ENCODE measurements at places on chromosomes 3 and 15.

DNA sequence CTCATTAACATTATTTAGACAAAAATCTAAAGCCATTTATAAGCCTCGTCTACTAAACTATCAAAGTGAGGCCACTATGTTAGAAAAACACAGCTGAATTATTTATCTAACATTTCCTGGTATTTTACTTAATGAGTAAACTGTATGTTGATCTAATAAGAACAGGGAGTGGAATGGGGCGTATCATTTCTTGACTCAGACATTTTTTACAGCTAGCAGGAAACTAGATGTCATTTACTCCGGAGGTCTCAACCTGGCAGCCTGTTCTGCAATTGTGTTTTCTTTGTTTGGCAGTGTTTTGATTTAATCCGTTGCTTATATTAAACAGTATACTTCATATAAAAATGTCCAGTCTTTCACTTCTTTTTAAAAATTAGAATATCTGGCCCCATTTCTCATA is 79.1 kb upstream of the ABI3BP start:
- no peak for DNase-seq

- DNase-seq = no peak
Observed at GRCh38 chr3:138492980-138493675, 58.7 kb downstream of the ESYT3 start.

- no peak for DNase-seq
Observed at GRCh38 chr3:10440684-10441083, 64.7 kb downstream of the ATP2B2 start.

DNA sequence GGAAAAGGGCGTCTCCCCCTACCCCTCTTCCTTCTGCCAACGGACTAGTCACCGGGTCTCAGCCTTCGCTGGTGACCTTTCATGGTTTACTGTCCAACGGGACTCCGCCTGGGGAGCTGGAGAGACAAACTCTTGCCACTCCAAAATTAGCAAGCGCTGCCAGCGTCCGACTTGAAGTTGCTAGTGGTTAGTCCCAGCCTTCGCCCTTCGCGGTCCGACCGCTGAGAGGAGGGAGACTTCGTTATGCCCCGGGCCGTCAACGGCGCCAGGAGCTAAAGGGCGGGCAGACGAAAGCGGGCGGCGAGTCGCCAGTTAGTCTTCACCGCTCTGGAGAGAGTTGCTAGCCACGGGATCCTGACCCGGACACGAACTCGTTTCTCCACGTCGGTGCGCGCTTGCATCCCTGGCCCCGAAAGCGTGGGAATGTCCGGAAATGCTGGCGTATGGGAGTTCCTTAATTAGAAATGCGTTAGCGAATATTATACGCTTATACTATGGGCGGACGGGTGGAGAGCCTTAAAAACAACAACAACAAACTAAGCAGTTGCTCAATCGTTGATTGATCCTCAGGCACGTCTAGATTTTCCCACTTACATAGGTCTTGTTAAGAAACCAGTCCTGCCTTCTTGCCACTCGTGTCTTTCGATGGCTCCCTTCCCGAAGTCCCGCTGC is 716 bp downstream of the SMC4 start:
- no peak for DNase-seq

DNA sequence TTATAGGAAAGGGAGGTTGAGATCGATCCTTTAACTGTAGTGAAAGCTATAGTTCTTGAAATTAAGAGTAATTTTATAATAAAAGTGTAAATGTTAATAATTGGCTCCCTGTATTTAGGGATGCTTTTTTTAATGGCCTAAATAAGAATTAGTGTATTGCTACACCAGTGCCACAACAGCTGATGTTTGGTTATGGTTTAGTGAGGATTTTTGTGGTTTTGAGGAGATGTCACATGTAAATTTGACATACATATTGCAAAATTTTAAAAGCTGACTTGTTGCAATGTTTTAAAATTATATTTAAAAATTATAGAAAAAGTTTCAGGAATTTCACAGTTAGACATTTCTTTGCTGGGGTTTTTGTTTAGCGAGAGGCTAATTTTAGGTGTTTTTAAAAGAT is 3.9 kb downstream of the TSC22D2 start:
- DNase-seq = no peak
